ENCODE measurements at places on chromosomes 16 and 17.

DNA sequence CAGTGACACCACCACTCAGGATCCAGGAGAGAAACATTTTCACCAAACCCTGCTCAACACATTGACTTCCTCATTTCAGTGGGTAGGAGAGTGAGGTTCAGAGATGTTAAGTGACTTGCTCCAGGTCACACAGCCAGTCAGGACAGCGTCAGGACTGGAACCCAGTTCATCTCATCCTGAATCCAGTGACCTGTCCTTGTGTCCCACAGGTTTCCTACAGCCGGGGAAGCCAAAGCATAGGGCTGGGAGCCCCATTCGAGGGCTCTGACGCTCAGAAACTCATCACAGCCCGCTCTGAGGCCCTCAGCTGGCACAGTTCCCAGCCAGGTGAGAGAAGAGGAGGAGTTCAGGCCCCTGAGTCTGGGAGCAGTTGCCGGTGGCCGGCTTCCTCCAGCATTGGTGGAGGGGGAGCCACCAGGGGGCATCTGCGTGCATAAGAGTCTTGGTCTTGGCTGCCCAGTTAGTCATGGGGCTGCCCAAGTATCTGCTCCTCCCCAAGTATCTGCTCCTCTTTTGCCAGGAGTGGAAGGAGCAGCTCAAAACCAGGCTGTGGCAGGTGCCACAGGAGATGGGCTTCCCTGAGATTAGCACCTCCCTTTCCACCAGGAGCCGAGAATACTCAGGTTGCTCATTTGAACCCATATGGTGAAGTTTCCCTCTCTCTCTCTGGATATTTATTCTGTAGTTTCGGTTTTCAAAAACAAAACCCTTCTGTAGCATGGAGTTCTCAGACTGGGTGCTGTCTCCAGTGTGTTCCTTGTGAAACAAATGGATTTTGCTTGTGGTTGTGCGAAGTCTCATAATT lies 56.0 kb downstream of the TNFRSF13B start:
- DNase-seq: peak; percentile 8

DNA sequence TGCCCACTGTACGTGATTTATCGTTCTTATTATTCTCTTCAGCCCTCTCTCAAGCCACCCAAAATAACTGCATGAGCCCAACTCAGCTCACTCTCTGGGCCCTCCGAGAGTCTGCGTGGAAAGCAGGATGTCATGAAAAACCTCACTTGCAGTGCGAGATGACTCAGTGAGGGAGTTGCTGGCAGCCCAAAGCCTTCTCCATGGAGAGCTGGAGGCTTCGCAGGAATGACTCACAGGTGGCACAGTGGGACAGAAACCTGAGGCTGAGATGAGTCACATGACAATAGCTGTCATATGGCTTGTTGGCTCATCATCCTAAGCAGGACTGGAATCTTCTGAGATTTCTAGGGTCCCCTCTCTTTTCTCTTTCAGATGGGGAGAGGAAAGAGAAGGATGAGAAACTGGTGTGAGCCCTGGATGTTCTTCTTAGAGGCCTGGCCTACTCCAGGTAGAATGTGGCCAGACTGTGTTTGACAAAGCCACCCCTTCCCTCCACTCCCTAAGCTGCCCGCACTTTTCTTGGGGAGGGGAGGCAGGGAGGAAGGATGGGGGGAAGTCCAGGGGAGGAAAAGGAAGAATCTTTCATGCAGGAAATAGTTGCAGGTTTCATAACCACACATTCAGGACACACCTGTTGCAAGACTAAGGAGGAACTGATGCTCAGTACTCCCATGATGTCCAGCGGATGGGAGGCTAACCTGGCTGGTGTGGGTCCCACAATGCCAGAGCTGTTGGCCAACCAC lies 160.6 kb upstream of the RPL38 start:
- peak; percentile 83 for DNase-seq

- DNase-seq: no peak
Observed at GRCh38 chr17:5234645-5235576, at the start of gene SCIMP. TSS of gene SCIMP (minus strand) at chr17:5234860. CDS start at chr17:5234755, 105 bp downstream.

- no peak for DNase-seq
Observed at GRCh38 chr17:28738680-28739384, 5.0 kb upstream of the TRAF4 start.

DNA sequence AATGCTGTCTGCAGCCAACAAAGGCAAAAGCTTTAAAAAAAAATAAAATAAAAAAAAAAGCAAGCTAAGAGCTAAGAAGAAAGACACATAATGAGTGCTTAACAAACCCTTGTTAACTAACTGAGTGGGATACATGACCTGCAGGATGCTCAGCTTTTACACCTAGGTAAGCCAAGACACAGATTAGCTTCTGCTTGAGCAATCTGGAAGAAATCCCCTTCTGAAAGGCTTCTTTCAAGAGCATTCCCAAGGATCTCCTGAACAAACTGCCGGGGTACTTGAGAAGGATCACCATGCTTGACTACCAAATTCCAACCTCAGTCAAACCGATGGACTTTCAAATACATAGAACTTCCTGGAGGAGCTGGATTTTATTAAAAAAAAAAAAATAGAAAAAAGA lies 92.9 kb downstream of the SMG6 start:
- DNase-seq: no peak

DNA sequence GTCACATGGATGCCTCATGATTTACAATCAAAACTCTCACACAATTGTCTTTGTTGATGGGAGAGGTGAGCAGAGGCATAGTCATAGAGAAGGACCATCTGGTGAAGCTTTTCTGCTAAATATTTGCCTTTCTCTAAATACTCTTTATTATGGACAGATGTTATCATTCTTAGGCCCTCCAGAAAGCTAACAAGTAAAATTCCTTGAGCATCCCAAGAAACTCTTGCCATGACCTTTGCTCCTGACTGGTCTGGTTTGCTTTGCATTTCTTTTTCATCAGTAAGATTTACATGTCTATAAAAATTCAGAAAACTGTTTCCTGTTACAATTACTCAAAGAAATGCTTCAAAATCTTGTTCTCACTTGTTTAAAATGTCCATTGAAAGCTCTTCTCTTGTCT lies 1336.6 kb upstream of the CDH8 start:
- DNase-seq: no peak

DNA sequence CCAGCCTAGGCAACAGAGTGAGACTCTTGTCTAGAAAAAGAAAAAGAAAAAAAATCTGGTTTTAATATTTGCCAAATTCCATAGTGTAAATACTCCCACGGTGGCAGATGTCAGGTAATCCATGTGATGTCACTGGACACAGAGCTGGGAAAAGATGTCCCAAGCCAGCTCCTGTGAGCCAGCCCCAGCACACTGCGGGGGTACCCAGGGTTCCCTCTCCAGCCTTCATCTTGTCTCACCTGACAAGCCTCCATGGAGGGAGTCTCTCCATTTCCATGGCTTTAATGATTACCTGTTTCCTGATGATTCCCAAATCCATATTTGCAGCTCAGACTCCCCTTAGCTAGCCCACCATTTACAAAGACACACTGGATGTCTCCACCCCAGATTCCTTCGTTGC lies 4.6 kb downstream of the CD300LB start:
- no peak for DNase-seq

GRCh38 chr17:67266496-67266895 lies 21.5 kb upstream of the HELZ start:
- DNase-seq: no peak

GRCh38 chr16:83967838-83968305 lies at the start of gene NECAB2:
TSS of gene NECAB2 (plus strand) at chr16:83968244. CDS start at chr16:83968649, 405 bp downstream.
- DNase-seq: no peak

- DNase-seq: peak; percentile 46
Observed at GRCh38 chr17:40486522-40487370, 14.7 kb downstream of the TNS4 start.

DNA sequence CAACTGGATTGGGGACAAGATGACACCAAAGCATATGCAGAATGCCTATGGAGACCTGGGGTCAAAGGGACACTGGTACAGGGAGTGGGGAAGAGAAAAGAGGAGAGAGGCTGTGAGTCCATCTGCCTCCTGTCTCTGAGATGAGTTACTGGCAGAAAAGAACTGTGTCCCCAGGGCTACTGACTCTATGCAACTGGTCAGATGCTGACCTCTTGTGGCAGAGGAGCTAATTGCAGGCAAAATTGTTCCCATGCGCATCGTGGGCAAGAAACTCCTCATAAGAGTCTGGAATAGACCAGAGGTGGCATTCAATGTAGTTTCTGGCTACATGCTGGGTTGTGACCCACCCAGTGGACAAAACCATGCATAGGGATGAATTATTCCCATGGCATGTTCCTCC lies 26.1 kb upstream of the MLKL start:
- no peak for DNase-seq

GRCh38 chr17:75625813-75626486 lies 7.3 kb upstream of the SMIM5 start:
- no peak for DNase-seq

- no peak for DNase-seq
Observed at GRCh38 chr17:81712468-81713003, 452 bp downstream of the SLC25A10 start.

DNA sequence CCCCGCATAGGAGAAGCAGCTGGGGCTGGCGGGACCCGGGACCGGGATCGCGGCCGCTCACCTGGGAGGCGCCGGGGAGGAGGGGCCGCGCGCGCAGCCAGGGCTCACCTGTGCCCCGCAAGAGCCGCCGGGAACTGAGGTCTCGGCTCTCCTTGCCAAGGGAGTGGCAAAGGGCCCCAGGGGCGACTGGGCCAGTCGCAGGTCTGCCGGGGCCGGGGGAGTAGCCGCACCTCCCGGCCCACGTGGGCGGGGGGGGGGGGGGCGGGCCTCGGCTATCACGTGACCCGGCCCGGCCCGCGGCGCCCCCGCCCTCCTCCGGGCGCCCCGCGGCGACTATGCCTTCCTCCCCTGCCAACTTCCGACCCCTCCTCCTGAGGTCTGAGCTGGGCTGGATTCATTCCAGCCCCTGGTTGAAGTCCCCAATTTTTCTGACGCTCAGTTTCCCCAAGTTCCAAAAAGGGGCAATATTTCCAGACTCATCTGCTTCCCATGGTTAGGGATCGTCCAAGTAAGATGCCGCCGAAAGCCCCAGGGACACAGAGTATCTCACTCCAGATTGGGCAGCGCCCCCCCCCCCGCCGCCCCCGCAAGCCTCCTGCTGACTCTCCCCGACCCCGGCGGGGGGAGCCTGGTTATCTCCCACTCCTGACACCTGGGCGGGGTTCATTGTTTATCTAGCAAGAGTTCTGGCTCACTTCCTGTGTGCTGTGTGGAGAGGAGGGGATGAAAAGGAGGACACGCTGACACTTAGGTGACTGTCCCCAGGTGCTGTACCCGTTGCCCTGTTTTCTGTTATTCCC lies at the start of gene TMC6:
TMC6 (minus strand) TSS at position 205 of the 800 bp plus-strand sequence. CDS start 1,923 bp downstream, outside the sequence.
- DNase-seq: no peak

DNA sequence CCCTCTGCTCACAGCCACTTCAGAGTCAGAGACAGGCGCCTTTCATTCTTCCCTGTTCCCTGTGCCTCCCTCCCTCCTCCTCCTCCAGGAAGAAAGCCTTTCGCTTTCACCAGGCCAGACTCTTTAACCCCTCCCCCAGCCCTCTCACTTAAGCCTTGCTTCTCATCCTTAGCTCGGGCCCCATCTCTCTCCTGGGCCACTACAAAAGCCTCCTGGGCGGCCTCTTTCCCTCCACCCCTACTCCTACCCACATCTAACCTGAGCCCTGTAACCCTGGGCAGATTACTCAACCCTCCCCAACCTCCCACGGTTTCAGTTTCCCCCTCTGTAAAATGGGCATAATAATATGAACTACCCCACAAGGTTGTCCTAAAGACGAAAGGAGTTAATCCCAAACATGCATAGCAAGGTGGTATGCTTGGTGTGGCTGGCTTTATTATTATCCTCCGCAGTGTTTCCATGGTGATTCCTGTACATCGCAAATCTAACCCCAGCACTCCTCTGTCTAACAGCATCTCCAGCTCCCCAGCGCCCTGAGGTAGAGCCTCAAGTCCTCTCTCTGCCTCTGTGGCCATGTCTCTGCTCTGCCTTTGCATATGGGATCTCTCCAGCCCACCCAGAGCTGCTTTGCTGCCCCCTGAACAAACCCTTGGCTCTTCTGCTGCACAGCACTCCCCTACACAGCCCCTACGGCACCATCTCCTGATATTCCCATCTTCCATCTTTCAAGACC lies 17.7 kb downstream of the PIMREG start:
- no peak for DNase-seq

- no peak for DNase-seq
Observed at GRCh38 chr17:80113033-80113484, 11.7 kb downstream of the GAA start.

GRCh38 chr16:47644661-47645060 lies 183.5 kb downstream of the PHKB start:
- DNase-seq: no peak

- no peak for DNase-seq
Observed at GRCh38 chr17:15257796-15258512, 7.2 kb downstream of the PMP22 start.

- no peak for DNase-seq
Observed at GRCh38 chr17:28765038-28765437, 21.2 kb downstream of the TRAF4 start.

GRCh38 chr17:75843577-75844529 lies at the start of gene UNC13D:
TSS of gene UNC13D (minus strand) at chr17:75844404. CDS start at chr17:75844337, 67 bp downstream.
- no peak for DNase-seq

- DNase-seq: no peak
Observed at GRCh38 chr17:72222661-72223380, 102.0 kb downstream of the SOX9 start.

DNA sequence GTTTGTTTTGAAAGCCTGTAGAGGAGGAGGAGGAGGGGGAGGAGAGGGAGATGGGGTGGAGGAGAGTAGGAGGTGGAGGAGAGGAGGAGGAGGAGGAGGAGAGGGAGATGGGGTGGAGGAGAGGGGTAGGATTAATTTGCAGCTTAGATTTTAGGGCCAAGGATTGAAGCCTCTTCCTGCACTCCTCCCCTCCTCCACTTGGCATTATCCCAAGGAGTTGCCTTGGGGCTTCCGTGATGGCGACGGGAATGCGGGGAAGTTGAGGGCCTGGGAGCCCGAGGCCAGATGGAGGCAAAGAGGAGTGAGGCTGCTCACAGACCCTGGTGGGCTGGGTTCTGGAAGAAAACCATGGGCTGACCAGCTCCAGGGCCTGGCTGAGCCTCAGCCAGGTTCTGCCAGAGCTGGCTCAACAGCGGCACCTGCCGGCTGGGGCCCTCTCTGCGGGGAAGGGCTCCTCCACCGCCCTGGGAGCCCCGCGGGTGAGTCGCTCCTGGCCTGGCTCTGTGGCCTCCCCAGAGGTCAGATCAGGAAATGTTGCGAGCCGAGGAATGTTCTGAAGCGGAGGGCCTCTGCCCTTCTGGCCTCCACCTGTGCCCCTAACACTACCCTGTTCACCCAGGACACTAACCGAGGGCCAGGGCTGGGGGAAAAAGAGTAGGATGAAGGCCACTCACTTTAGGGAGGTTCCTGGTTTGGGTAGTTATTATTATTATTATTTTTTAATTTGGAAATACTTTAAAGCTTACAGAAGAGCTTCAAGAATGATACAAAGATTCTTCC lies 23.9 kb upstream of the FMNL1 start:
- peak; percentile 78 for DNase-seq

GRCh38 chr17:63665527-63666214 lies 34.3 kb downstream of the LIMD2 start:
- no peak for DNase-seq

GRCh38 chr16:77805398-77805797 lies 17.0 kb downstream of the VAT1L start:
- no peak for DNase-seq

GRCh38 chr16:3488801-3489200 lies 6.5 kb downstream of the C16orf90 start:
- no peak for DNase-seq

- no peak for DNase-seq
Observed at GRCh38 chr17:11564589-11565380, 33.5 kb upstream of the DNAH9 start.
